ENCODE measurements at places on chromosomes 7 and 10.

- no peak for DNase-seq
Observed at GRCh38 chr10:72764151-72764550, 72.2 kb downstream of the MCU start.

DNA sequence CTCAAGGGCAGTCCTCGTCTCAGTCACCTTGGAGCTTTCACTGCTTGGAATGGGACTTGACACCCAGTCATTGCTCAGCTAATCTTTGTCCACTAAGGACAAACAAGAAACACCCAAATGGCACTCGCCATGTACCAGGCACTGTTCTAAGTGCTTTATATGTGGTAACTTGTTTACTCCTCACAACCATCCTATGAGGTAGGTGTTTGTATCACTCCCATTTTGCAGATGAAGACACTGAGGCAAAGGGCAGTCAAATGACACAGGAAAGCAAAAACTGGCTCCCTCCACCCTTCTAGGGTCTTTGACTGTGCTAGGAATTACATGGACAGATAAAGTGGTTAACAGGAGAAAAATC is 24.7 kb downstream of the DNAJB12 start:
- no peak for DNase-seq

GRCh38 chr7:101015626-101016025 is 4.3 kb upstream of the MUC17 start:
- no peak for DNase-seq

DNA sequence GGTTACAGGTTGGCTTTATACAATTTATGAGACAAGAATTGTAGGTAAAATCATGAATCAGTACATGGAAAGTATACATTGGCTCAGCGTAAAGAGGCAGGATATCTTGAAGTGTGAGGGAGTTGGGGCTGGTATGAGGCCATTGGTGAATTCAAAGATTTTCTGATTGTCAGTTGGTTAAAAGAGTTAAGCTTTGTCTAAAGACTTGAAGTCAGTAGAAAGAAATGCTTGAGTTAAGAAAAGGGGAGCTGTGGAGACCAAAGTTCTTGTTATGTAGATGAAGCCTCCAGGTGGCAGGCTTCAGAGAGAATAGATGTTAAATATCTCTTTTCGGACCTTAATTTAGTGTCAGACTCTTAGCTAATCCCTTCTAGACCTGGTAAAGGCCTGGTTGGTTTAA is 341.0 kb downstream of the GALNT17 start:
- no peak for DNase-seq

DNA sequence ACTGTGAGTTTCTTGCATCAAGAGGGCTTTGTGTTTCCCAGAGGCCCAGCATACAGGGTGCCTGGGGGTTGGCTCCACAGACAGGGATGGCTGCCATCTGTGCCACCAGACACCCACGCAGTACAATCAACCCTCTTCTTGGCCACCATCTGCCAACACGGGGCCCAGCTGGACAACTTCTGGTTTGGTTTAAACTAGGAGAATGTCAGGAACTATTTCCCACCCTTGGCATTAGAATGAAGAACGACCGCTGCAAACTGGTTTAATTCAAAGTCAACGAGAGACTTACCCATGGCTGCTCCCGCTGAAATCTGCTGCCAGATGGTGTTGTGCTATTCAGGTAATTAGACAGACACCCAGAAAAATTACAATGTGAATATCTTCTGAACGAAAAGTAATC is 27.8 kb downstream of the NMT2 start:
- DNase-seq = no peak

DNA sequence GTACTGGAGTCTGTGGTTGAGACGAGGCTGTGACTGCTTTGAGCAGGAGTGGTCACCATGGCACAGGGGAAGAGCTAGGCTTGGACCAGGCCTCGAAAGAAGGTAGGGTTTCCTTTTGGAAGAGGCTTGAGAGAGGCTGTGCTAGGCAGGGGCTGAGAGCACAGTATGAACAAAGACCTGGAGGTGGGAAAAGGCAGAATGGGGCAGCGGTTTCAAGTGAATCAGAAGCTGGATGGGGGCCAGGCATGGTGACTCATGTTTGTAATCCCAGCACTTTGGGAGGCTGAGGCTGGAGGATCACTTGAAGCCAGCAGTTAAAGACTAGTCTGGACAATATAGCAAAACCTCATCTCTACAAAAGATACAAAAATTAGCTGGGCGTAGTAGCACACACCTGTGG is 65.9 kb downstream of the CLIP2 start:
- DNase-seq = no peak

DNA sequence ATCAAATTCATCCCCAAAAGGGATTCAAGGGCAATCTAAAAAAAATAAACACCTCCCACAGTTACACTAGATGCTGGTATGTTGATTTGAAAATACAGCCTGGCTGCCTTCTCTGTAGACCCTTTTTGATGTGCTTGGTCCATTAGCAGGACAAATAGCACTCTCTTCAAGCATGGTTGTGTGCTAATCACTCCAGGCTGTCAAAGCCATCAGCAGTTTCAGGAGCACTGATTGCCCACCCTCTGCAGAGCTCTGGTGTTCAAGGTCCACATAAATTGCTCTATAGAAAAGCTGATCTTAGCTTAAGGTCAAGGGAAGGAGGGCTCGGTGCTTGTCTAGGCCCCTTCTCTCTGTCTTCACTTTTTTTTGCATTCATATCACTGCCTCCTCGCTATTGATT is 35.4 kb downstream of the PRR15 start:
- DNase-seq = no peak
